Nucleus accumbens (tissue), 56 donors: ENCODE measurements at places on chromosomes 4 and X.

GRCh38 chr4:89382439-89382838 is 74.8 kb upstream of the GPRIN3 start:
- no peak for DNase-seq

DNA sequence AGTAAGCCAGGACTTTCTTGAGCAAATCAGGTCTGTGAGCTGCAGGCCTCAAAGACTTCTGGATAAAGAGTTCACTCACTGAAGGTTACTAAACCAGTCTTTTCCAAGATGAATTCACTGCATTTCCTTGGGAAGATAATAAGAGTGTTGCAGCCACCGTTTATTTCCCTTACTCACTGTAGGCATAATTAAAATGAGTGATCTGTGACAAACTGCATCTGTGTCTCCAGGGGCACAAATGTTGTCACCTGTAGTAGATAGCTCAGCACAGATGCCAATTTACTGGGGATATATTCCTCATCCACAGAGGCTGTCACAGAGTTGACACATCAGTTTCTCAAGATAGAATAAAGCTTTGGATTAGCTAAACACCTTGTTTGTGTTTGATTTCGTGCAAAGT is 580.2 kb downstream of the SPRY1 start:
- no peak for DNase-seq

GRCh38 chr4:3486541-3487540 is 23.7 kb downstream of the DOK7 start:
- DNase-seq, result peak; percentile 35

DNA sequence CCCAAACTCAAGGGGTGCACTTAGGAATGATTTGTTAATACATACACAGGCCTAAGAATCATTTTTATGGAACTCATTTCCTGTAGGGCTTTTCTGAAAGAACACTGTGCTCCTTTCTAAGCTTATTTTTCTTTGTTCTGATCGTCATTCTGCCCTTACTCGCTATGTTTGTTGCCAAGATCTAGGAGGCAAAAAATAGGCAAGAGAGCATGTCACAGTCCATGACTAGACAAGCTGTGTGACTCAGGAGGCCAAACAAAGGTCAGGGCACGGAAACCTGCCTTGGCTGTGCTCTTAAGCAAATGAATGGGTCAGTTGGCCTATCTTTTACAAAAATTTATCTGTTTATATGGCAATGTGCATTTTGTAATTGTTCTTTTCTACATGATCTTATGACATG is 42.5 kb upstream of the C1GALT1C1 start:
- DNase-seq, result no peak

- peak; percentile 3 for DNase-seq
Measured at GRCh38 chr4:183721207-183722081, 62.4 kb downstream of the TRAPPC11 start.

DNA sequence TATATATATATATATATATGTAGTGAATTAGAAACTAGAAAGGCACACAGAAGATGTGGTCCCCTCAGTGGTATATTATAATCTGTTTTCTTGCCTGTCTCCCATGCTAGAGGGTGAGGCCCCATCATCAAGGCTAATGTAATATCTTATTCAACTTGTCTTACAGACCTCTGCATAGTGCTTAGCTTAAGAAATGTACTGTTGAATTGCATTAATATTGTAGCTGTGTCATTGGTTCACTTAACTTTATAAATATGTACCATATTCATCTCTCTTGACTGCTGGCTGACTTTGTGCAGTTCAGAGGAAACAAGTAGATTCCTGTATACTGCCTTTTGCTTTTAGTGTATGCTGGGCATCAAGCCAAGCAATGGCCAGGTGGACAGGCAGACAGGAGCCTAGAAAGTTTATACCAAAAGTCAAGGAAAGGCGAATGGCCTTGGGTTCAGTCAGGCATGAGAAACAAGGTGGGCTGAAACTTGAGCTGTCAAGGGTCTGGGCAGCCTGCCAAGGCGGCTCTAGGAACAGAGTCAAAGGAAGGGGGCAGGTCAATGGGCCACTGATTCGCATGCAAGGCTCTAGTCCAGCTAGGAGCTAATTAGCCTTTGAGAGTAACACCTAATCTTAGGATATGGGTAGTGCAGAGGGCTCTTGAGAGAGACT is 78.8 kb upstream of the LEF1 start:
- DNase-seq, result no peak

DNA sequence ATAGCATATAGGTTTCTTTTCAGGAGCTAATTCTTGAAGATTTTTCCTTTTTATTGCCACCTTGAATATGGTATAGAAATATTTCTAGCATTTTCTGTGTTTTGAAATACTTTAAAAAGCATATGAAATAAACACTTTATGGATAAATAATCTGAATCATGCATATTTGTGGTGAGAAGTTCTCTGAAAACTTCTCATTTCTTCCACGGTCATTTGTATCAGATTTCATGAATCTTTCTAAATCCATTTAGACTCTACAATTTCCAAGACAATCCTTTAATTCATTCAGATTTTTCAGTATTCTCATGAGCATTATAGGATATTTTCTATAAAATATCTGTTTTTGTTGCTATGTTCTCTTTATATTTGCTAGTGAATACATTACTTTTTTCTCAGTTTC is 16.2 kb upstream of the CA5B start:
- DNase-seq, result no peak

- DNase-seq, result no peak
Measured at GRCh38 chr4:179110816-179111215, 1668.6 kb upstream of the AGA start.

- no peak for DNase-seq
Measured at GRCh38 chr4:166202991-166203390, 330.0 kb downstream of the TLL1 start.

GRCh38 chr4:7389719-7390118 is 45.0 kb downstream of the PSAPL1 start:
- no peak for DNase-seq

DNA sequence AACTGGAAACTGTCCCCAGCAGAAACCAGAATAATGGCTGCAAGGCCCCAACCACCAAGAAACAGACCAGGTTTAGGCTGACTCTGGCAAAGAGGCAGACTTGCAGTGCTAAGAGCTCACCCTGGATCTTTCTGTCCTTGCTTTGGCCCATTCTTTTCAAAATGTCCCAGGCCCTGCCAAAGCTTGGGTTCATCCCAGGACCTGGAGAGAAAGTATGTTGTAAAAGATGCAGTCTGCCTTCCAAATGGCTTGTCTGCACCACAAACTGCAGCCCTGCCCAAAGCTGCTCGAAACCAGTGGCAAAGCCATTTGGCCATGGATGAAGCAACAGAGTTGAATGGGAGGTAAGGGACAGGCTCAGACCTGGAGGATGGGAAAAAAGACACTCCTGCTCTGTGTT is 38.0 kb upstream of the LNX1 start:
- no peak for DNase-seq

DNA sequence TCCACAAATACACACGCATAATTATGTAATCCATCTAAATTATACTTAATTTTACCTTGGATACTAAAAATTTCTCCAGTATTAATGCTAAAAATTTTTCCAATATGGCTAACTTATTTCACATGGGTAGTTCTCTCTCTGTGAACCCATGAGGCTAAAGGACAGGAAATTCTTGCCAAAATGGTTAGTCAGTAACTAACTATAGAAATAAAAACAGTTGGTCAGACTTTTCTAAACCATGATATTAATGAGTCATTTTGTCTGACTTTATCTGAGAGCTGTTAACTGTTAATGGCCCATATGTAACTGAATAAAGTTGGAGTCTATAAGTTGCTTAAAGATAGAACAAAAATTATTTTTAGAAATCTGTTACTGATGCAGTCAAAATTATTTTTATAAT is 549.4 kb downstream of the TLL1 start:
- no peak for DNase-seq

GRCh38 chr4:81470456-81471297 is 1.0 kb downstream of the RASGEF1B start:
- DNase-seq, result peak; percentile 82

GRCh38 chrX:136215559-136215958 is 35.6 kb downstream of the MAP7D3 start:
- DNase-seq, result no peak

GRCh38 chr4:185919107-185919506 is 107.1 kb upstream of the SORBS2 start:
- no peak for DNase-seq

DNA sequence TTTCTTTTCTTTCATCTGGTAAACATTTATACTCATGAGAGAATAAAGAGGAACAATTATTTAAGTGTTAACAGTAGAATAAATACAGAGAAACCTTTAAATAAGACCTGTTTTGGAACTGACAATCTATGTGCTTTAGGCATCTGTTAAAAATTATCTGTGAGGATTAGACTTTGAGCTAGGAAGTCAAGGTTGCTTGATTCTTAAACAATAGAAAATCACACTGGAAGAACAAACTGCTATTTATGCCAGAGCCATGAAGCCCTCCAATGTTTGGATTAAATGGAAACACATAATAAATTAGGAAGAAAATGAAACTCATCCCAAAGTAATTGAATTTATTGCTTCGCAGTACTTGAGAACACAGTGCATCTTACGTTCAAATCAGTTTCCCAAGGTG is 207.2 kb upstream of the NPY2R start:
- DNase-seq, result no peak

DNA sequence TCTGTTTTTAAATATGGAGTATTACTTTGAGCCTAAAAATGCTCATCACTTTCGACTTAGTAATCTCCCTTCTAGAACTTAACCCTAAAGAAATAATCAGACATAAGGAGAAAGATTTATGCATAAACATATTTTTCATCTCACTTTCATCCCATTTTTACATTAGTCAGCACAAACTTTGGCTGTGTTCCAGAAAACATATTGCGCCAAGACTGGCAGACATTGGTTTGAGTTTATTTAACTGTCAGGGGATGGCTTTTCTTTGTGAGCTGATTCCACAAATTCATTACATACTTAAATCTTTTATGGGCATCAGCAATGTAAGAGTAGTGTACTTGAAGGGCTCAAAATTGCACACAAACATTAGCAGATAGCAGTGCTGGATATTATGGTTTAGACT is 23.7 kb downstream of the MAOA start:
- no peak for DNase-seq

DNA sequence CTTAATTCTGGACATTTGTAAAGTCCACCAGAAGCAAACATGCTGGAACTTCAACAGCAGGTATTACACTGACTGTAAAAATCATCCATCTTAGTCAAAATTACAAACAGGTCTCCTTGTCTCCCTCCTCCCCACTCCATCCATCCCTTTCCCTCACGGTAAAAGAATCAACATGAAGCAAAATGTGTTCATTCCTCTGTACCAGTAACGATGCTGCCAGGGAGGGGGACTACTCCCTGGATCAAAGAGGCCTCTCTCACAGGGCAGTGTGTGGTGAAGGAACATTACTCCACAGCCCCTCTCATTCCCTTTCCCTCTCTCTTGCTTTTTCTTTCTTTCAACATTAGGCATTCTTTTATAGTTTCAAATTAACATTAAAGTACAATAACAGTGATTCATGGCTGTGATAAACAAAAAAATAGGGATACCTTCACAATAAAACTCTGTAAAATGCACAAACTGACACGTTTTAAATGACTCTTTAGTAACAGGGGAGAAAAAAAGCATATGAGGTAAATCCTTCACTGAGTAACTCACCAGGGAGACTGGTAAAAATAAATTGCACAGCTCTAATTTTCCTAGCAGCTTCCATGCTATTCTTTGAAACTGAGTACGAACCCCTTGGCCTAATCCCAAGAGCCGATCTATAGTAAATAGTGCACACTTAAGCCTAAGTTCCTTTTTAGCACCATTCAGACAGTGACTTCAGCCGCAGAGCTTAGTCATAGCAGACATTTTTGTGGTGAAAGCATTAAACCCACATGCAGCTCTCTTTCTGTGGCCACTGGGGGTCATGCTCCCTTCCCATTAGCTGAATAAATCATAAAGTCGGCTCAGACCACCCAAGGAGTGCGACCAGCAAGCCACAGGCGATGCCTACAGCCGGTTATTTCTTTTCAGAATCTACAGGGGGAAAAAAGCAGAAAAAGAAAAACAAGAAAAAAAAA is 215.6 kb upstream of the GYPA start:
- no peak for DNase-seq

- no peak for DNase-seq
Measured at GRCh38 chr4:95263960-95264359, 284.8 kb downstream of the UNC5C start.

GRCh38 chr4:37867102-37867501 is 23.8 kb upstream of the TBC1D1 start:
- DNase-seq, result no peak

GRCh38 chr4:139603576-139604410 is 47.8 kb upstream of the SETD7 start:
- no peak for DNase-seq

DNA sequence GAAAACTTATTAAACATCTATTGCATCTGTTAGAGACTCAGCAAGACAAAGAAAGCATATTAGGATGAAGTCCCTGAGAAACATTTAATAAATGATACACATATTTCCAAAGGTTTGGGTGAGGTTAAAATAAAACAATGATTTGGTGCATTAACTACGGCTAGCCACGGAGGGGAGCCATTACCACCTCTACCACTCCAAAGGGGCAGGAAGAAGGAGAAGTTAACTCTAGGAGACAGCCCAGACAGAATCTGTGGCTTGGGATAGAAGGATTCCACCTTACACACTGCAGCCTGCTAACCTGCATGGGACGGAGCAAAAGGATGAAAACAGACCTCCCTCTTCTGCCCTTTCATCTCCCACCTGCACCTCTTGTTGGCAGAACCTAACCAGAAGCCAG is 189.1 kb upstream of the C1QTNF7 start:
- DNase-seq, result no peak

DNA sequence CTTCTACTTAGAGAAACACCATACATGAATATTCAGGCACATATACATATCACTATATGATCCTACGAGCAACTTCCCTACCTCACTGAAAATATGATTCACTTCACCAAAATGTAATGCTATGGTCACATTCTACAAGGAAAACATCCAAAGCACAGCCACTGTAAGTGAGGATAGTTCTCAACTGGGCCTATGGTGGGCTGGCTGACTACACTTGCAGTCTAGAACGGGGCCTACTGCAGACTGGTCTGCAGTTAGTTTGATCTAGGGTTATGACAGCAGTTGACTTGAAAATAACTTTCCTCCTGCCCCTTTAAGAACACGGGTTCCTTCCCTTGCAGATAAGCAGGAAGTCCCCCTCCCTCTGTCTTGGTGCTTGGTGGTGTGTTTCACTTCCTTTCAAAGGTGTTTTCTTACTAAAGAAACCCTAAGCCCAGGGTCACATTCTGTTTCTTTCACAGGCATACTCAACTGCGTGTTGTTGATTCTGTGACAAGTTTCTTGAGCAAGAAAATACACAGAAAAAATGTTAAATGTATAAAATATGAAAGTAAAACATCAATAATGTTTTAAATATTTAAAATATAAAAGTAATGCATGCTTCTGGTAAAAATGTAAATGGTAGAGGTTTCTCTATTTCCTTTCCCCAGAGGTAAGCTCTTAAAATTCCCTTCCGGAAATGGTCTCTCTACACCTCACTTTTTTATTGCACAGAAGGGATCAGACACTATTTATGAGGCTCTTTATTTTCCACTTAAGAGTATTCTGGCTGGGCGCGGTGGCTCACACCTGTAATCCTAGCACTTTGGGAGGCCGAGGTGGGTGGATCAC is 18.0 kb upstream of the TMSB4X start:
- no peak for DNase-seq

- no peak for DNase-seq
Measured at GRCh38 chrX:105269386-105269785, 48.9 kb upstream of the TEX13A start.
